Activated CD4-positive, alpha-beta T cell treated with anti-CD3 and anti-CD28 coated beads for 36 hours (primary cell): ENCODE measurements at places on chromosomes 11 and 22. TPM values are rescaled to one million over a fixed set of nuclear protein-coding genes. Genes with fewer than 3 reads are reported as not detected.

DNA sequence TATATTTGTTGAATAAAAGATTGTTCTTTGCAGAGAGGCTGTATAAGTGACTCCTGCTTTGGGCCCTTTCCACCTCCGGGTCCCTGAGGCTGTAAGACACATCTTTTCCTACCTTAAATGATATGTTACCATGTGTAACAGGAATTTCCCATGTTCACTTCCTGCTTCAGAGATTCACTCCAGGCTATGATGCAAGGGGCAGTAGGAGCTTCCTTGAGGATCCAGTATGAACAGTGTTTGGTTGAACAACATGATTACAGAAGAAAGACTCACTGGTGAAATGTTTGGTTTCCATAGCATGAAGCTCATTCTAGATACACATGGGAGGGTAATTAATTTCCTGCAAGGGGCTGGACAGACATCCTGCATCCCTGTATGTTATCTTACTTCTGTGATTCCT is 25.6 kb upstream of the ZDHHC13 start:
- H3K4me3 ChIP-seq: no peak overlapping the region
- H3K27me3 ChIP-seq: peaks cover 22% of the 10 kb centered on the region
- H3K27ac ChIP-seq: no peak overlapping the region
- no peaks in the 10 kb centered on the region for H3K4me1 ChIP-seq
- H3K36me3 ChIP-seq: no peaks in the 10 kb centered on the region

- H3K4me1 ChIP-seq: peaks cover 19% of the 10 kb centered on the region
- no peak for DNase-seq
- H3K27ac ChIP-seq: peak overlapping the region; percentile 100
- H3K36me3 ChIP-seq: peaks cover 26% of the 10 kb centered on the region
- no peaks in the 10 kb centered on the region for H3K27me3 ChIP-seq
- H3K4me3 ChIP-seq: peak overlapping the region; percentile 96
Measured at GRCh38 chr11:112025707-112026106, 499 bp downstream of the DLAT start.

- peaks cover 62% of the 10 kb centered on the region for H3K27me3 ChIP-seq
- H3K36me3 ChIP-seq: no peaks in the 10 kb centered on the region
- DNase-seq: no peak
- H3K4me1 ChIP-seq: peaks cover 9% of the 10 kb centered on the region
- H3K4me3 ChIP-seq: no peak overlapping the region
Measured at GRCh38 chr11:33867996-33868646, 23.8 kb downstream of the LMO2 start.

DNA sequence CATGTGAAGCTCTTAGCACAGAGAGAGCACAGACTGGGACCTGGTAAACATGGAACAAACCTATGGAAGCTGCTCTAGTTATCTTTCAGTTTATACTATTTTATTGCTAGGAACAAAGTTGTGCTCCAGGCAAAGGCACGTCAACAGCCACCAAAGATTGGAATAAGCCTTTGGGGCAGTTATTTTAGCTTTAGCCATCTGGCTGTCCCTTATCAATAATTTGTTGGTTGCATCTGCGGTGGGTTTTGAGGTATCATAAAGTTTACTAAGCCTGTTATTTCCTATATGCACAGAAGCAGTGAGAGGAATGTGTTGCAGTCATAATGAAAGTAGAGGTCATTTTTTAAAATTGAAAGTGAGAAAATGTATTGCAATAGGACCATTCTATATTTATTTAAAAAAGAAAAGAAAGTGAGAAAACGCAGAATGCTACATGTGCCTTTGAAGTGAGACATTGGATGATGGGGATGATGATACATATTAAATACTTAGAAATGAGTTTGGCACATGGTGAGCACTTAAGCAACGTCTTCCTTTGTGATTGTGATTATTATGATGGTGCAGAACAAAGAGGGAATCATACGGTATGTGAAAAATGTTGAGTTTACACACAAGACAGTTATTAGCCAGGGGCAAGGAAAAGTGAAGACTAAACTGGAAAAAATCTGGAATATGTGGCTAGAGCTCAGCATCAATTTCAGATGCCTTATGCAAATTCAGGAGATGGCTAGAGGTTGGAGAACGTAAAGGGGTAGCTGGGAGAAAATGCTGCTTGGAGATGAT is 58.3 kb downstream of the PRR5L start:
- H3K4me3 ChIP-seq: peak overlapping the region; percentile 28
- no peaks in the 10 kb centered on the region for H3K36me3 ChIP-seq

DNA sequence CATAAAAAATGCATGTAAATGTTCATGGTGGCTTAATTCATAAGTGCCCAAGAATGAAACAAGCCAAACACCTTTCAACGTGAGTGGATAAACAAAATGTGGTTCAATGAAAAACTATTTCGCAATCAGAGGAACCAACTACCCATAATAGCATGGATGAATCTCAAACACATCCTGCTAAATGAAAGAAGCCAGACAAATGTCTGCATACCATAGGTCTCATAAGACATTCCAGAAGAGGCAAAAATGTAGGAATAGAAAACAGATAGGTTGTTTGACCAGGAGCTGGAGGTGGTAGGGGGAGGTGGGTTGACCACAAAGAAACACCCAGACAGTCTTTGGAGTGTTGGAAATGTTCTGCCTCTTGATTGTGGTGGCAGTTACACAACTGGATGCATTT is 13.2 kb upstream of the OSBPL5 start:
- no peaks in the 10 kb centered on the region for H3K4me1 ChIP-seq
- peaks cover 2% of the 10 kb centered on the region for H3K27me3 ChIP-seq
- no peak overlapping the region for H3K27ac ChIP-seq
- no peak for DNase-seq

GRCh38 chr11:73962101-73962705 is 11.4 kb downstream of the DNAJB13 start:
- peaks cover 5% of the 10 kb centered on the region for H3K27me3 ChIP-seq
- peak overlapping the region; percentile 18 for H3K27ac ChIP-seq
- no peak overlapping the region for H3K4me3 ChIP-seq
- no peaks in the 10 kb centered on the region for H3K36me3 ChIP-seq
- no peak for DNase-seq

- H3K4me1 ChIP-seq: no peaks in the 10 kb centered on the region
- no peak overlapping the region for H3K27ac ChIP-seq
- H3K4me3 ChIP-seq: no peak overlapping the region
- no peak for DNase-seq
Measured at GRCh38 chr11:90594658-90595057, 371.8 kb upstream of the CHORDC1 start.

- no peaks in the 10 kb centered on the region for H3K36me3 ChIP-seq
- H3K27ac ChIP-seq: no peak overlapping the region
- no peak for DNase-seq
- no peaks in the 10 kb centered on the region for H3K4me1 ChIP-seq
- no peak overlapping the region for H3K4me3 ChIP-seq
Measured at GRCh38 chr11:31959716-31960115, 131.2 kb upstream of the RCN1 start.

GRCh38 chr22:39717099-39717498 is 146.5 kb downstream of the CACNA1I start:
- no peaks in the 10 kb centered on the region for H3K4me1 ChIP-seq
- no peak for DNase-seq
- H3K27ac ChIP-seq: no peak overlapping the region
- no peak overlapping the region for H3K4me3 ChIP-seq

- H3K36me3 ChIP-seq: no peaks in the 10 kb centered on the region
- no peak overlapping the region for H3K4me3 ChIP-seq
- H3K27me3 ChIP-seq: no peaks in the 10 kb centered on the region
- peaks cover 32% of the 10 kb centered on the region for H3K4me1 ChIP-seq
- no peak for DNase-seq
Measured at GRCh38 chr11:68325907-68326220, 13.5 kb downstream of the LRP5 start.

DNA sequence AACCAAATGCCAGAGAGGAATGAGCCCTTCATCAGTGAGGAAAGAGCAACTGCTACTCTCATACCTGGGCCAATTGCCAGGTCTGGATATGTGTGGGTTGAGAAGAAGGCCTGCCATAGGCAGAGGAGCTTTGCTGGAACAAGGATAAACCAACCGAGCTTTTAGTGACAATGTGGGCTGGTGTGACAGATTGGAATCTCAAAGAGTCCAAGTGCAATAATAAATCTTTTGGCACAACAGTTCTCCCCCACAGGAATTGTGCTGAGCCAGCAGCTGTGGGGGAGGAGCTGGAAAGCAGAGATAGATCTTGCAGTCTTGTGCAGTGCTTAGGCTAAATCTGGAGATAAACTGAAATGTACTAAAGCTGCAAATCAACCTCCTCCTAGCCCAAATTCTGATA is 79.4 kb upstream of the ISX start:
- peaks cover 8% of the 10 kb centered on the region for H3K27me3 ChIP-seq
- DNase-seq: no peak
- H3K4me1 ChIP-seq: no peaks in the 10 kb centered on the region
- no peak overlapping the region for H3K4me3 ChIP-seq

DNA sequence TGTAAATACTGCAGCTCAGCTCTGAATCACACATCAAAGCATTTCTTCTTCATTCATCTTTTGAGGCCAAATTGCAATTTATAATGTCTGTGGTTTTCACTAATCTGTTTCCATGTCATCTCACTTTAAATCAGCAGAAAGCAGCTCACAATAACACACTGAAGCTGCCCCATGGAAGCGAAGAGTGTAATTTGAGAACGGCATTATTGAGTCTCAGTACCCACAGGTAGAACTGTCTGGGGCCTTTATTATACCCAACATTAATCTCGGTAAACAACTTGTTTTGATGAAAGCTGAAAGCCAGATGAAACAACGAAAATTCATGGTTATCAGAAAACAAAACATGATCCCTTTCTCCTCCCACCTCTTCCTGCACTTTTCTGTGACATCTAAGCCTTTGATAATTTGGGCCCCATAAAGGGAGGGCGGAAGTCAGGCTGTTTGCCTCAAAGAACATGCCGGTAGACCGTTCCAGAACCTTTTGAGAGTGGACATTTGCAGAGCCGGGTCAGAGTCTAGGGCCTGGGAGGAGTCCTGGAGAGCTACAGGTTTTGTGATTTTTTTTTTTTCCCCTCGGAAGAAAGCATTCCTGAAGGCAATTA is 68.2 kb upstream of the SESN3 start:
- peak overlapping the region; percentile 41 for H3K27ac ChIP-seq
- H3K4me3 ChIP-seq: no peak overlapping the region
- peak; percentile 10 for DNase-seq
- H3K27me3 ChIP-seq: no peaks in the 10 kb centered on the region
- peaks cover 26% of the 10 kb centered on the region for H3K4me1 ChIP-seq

GRCh38 chr11:64204464-64204989 is 2.0 kb upstream of the FERMT3 start:
- no peaks in the 10 kb centered on the region for H3K27me3 ChIP-seq
- DNase-seq: peak; percentile 90
- H3K4me1 ChIP-seq: peaks cover 41% of the 10 kb centered on the region
- H3K4me3 ChIP-seq: peak overlapping the region; percentile 33

GRCh38 chr11:116651737-116652237 is 121.0 kb downstream of the BUD13 start:
- H3K4me1 ChIP-seq: no peaks in the 10 kb centered on the region
- no peaks in the 10 kb centered on the region for H3K36me3 ChIP-seq
- peaks cover 3% of the 10 kb centered on the region for H3K27me3 ChIP-seq
- no peak overlapping the region for H3K27ac ChIP-seq
- H3K4me3 ChIP-seq: no peak overlapping the region
- DNase-seq: no peak

SLC22A25 gene
- not detected for total RNA-seq

TOMM22 gene
- 146 TPM for total RNA-seq

CALCA gene
- not detected for total RNA-seq

SLN gene
- total RNA-seq: not detected

SCGB1A1 gene
- total RNA-seq: not detected

TRIM48 gene
- total RNA-seq: not detected

NPTXR gene
- 1.4 TPM for total RNA-seq
